ENCODE measurements at places on chromosomes 2 and 18.

GRCh38 chr2:148590612-148591011 is 53.9 kb upstream of the EPC2 start:
- peak; percentile 62 for DNase-seq

DNA sequence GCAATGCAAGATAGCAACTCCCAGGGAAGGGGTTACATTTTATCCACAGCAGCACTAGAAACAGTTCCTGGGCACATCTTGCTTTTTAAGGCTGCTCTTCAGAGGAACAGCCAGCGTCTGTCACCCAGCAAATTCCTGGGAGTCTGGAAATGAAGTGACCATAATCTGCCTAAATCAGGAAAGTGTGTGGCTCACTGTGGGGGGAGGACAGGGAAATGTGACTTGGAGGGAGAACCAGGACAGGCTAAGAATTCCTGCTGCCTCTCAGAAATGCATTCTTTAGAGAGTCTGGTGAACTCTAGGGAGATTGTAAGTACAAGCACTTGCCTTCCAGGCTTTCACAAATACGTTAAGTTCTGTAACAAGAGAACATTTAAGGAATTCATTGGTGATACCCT is 364.3 kb upstream of the SPHKAP start:
- no peak for DNase-seq

DNA sequence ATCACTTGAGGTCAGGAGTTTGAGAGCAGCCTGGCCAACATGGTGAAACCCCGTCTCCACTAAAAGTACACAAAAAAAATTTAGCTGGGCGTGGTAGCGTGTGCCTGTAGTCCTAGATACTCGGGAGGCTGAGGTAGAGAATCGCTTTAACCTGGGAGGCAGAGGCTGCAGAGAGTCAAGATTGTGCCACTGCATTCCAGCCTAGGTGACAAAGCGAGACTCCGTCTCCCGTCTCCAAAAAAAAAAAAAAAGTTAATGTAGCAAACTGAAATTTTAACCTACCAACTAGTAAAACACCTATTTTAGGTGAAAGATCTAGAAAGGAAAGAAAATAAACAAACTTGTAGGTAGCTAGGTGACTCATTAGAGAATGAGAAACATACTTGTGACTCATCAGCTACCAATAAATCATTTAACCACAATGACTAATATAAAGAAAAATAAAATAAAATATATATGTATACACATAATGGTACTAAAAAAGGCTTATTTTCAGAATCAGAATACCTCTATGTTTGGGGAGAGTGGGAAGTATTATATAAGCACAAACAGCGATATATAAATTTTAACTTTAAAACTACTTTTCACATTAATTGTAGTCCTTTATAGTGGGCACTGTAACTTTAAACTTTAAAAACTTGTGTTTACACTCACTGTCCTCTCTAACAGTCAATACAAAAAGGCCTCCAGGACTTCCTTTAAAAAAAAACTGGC is 36.6 kb downstream of the DARS1 start:
- DNase-seq: peak; percentile 56

GRCh38 chr2:240905176-240905781 is 857 bp upstream of the CROCC2 start:
- DNase-seq: no peak

- DNase-seq: no peak
Measured at GRCh38 chr2:183798535-183798934, 674.3 kb downstream of the NUP35 start.

GRCh38 chr2:137977790-137978189 is 13.5 kb downstream of the HNMT start:
- no peak for DNase-seq

DNA sequence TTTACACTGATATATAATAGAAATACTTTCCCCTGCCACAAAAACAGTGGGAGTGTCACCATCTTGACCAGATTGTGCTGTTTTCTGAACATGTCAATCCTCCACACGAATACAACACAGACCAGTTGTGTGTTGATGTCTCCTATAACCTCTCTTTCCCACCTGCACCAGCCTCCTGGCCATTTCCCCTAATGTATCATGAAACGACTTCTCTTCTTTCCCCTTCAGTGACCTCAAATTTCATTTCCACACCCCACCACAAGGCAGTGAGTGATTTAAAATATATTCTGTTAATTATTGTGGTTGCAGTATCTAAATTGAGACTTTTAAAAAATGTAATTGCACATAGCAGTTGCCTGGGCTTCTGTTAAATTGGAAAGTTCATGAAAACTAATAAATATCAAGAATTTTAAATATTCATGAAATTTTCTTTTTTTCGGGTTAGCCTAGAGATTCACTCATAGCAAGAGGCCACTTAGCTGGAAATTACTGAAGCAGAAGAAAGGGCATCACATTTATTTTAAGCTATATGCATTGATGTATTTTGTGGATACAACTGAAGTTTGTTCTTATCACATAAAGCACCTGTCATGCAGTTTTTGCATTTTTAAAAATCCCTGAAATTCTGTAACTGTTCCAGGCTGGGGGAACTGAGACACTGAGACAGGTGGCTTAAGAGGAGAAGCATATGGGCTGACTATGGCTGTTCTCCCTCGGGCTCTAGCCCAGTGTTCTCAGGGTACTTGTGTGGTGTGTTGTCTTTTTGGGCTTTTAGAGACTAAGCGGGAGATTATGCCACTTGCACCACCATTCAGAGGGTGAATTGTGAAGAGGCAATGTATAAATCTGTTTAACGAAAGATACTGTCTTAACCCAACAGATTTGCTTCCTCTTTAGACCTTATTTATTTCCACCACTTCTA is 15.9 kb downstream of the FAM171B start:
- DNase-seq: no peak

GRCh38 chr2:69668598-69668997 is 25.1 kb upstream of the AAK1 start:
- no peak for DNase-seq

GRCh38 chr2:144507441-144508171 is 12.3 kb downstream of the ZEB2 start:
- no peak for DNase-seq

GRCh38 chr2:48584551-48584950 is 33.1 kb upstream of the GTF2A1L start:
- DNase-seq: no peak

- no peak for DNase-seq
Measured at GRCh38 chr2:68274022-68274421, 21.7 kb upstream of the PPP3R1 start.

GRCh38 chr18:75290737-75291358 is 80.3 kb downstream of the TSHZ1 start:
- no peak for DNase-seq

GRCh38 chr2:184945824-184946223 is 347.5 kb downstream of the ZNF804A start:
- DNase-seq: no peak

- DNase-seq: no peak
Measured at GRCh38 chr2:70461414-70461813, 92.2 kb downstream of the TGFA start.

GRCh38 chr2:148251993-148252392 is 231.1 kb downstream of the MBD5 start:
- no peak for DNase-seq

DNA sequence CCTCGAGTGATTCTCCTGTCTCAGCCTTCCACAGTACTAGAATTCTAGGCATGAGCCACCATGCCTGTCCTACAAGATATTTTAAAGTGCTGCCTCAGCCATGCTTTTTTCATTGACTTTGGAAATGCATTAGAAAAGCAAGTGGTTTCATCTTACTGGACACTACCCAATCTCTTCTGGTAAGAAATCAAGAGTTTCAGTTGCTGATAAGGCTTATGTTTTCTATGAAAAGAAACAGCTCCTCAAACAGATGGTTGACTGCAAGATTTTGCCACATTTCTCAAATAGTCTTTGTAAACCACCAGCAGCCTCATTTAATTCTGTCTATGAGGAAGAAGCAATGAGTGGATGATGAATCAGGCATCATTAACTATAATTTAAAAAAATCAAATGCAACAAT is 264.5 kb upstream of the LRP1B start:
- DNase-seq: no peak

GRCh38 chr2:241157841-241158545 is 7.7 kb downstream of the PPP1R7 start:
- DNase-seq: no peak

DNA sequence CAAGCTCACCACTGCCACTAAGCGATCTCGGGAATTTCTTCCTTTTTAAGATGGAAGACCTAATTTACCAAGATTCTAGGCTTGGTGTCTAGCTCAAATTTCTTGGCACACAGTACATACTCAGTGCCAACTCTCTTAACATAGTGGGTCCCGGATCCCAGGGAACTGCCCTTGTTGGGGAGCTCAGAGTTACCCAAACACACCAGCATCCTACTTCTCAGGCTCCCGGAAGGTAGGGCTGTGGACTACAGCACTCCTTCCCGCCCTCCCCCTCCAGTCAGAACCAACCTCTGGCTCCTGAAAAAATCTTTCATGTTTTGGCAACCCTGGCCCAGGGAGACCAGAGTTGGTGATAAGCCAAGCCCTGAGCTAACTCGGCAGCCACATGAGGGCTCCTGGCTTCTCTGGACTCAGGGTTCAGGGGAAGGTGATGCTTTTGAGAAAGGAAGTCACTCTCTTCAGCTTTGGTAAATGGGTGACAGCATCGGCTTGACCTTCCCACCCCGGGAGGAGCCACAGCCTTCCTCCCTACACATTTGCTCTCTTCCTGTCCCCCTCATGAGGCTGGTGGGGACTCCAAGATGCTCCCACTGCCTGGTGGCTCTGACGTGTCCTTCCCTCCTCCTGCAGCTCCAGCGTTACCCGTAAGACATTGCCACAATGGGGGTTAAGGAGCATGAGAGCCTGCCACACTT is 8.8 kb downstream of the ODC1 start:
- DNase-seq: no peak

GRCh38 chr2:121019071-121019470 is 265.9 kb downstream of the TFCP2L1 start:
- no peak for DNase-seq

DNA sequence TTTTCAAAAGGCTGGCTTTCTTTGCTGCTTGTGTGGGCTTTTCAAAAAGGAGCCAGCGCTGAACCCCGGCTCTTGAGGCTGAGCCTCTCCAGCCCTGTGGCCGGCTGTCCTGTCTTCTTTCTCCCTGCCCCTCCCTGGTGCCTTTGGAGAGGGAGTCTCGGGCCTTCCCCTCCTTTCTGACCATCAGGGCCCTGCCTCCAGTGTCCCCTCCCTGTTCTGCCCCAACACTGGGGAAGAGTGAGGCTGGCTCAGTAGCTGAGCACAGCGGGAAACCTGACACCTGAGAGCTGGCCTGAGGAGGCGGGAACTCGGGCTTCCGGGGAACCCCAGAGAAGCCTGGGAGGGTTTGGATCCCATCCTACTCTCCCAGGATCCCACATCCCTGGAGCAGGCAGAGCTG is 232.1 kb downstream of the LOXHD1 start:
- DNase-seq: no peak

- peak; percentile 42 for DNase-seq
Measured at GRCh38 chr2:15588329-15588919, 3.2 kb upstream of the DDX1 start.

GRCh38 chr18:49013291-49013691 is 62.5 kb upstream of the SMAD7 start:
- DNase-seq: no peak

DNA sequence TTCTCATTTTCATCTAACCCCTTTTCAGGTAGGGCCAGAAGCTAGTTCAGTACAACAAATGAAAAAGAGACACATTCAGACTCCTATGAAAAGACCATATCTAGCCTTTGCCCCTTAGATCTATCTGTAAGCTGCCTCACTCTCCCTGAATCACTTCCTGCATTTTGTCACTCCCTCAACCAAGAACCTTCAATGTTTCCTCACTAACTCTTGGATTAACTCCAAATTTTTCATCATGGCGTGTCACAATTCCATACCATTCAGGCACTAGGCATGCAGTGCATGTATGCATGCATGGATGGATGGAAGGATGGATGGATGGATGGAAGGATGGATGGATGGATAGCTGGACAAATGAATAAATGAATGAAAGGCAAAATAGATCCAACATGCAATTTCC is 356.9 kb downstream of the TNS1 start:
- DNase-seq: no peak

GRCh38 chr2:135063210-135063609 is 11.1 kb downstream of the RAB3GAP1 start:
- DNase-seq: no peak

GRCh38 chr2:133711201-133711600 is 142.9 kb upstream of the NCKAP5 start:
- DNase-seq: no peak

DNA sequence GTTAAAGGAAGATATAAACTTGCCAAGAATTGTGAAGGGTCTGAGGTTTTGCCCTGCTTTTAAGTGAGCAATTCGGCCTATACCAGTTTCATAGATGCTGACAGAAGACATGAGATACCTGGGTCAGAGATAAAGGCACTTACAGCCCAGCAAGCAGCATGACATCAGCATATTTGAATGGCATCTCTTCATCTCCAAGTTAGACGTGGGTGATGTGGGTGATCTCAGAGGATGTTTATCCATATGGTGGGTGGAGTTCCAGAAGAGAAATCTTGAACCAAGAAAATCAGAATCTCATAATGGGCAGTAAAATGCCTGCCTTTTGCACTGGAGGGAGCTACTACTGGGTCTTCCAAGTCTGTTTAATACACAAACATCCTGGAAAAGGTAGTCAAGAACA is 44.7 kb downstream of the GYPC start:
- DNase-seq: no peak

GRCh38 chr18:58396966-58397365 is 231.9 kb downstream of the ALPK2 start:
- DNase-seq: no peak

- DNase-seq: no peak
Measured at GRCh38 chr2:124112966-124113365, 87.9 kb downstream of the CNTNAP5 start.

- peak; percentile 11 for DNase-seq
Measured at GRCh38 chr2:186862869-186863709, 14.1 kb upstream of the ZSWIM2 start.

- DNase-seq: no peak
Measured at GRCh38 chr2:154480521-154480920, 218.0 kb upstream of the KCNJ3 start.

GRCh38 chr2:109124982-109125592 is 3.9 kb upstream of the SH3RF3 start:
- DNase-seq: no peak

GRCh38 chr2:202762556-202762955 is 109.0 kb downstream of the ICA1L start:
- DNase-seq: peak; percentile 36

DNA sequence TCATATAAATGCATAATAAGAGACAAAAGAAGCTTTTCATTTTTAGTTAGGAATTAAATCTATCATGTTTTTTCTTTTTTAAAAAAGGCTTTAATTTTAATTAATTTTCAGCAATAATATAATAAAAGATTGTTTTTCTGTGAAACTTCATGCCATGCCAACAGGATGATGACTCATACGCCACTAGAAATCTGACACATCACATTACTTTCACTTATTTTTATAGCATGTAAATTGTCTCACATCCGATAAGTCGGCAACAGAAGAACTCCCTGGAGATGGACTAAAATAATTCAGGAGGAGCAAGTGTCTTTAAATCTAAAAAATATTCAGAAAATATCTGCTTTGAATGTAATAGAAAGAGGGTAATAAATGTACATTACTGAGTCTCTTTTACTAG is 1024.2 kb upstream of the ACVR2A start:
- DNase-seq: no peak

Measured in activated CD4-positive, alpha-beta T cell treated with anti-CD3 and anti-CD28 coated beads, Interleukin-2, Interleukin-6, amounts not matched to agents 100 ng/mL and 50 ng/mL, durations not matched to agents 16 hours and 8 hours (primary cell).